ENCODE measurements at places on chromosomes 6 and 20.

DNA sequence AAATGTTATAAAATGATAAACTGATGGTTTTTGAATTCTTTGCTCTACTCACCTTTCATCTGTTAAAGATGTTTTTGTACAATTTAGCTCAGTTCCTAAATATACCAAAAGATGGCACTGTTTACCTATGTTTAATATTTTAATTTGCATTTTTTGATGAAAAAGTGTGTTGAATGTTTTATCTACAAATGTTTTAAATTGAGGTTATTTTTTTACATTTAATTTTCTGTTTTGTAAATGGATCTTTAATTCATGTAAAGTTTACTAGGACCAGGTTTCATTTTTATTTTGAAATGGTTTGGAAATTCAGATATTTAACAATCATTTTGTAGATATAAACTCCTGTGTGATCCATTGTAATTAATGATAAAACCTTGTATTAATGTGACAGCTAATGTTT lies 30.0 kb downstream of the CDKAL1 start:
- DNase-seq, result no peak

GRCh38 chr6:147944122-147944521 lies 398.5 kb upstream of the SASH1 start:
- no peak for DNase-seq

DNA sequence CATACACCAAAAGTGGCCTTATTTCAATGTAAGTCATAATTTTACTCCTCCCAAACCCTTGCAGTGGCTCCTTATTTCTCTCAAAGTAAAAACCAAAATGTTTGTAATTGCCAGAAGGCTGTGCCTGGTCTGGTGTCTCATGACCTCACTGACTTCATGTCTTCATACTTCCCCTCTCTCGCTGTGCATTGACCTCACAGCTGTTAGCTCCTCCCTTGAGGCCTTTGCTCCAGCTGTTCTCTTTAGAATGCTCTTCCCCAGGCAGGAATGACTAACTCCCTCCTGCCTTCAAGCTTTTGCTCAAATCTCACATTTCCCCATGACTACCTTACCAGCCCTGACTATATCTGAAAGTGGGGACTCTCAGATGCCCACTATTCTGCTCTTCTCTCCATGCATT lies 83.3 kb downstream of the MTFR2 start:
- DNase-seq, result no peak

- no peak for DNase-seq
These were observed 45.0 kb downstream of the VSTM2L start for GRCh38 chr20:37947943-37948342.

GRCh38 chr20:4283016-4283415 lies 267.7 kb upstream of the RNF24 start:
- no peak for DNase-seq

DNA sequence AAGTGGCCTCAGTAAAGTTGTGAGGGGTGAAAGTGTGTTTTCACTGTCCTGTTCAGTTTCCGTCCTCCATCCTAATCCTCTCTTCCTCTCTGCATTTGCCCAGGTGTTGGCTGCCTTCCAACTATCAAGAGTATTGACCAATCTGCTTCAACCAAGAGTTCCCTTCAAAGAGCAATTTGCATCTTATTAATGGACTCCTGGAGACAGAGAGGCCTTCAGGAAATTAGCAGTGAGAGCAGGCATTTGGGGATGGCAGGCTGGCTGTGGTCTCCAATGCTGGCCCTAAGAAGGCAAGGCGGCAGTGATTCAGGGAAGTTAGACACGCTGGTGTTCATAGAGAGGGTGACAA lies 77.2 kb downstream of the GPR6 start:
- DNase-seq, result no peak

GRCh38 chr6:147717991-147718390 lies 209.5 kb downstream of the SAMD5 start:
- no peak for DNase-seq

- no peak for DNase-seq
These were observed 46.9 kb downstream of the ANKRD6 start for GRCh38 chr6:89479897-89480296.

- no peak for DNase-seq
These were observed 66.0 kb upstream of the STX16 start for GRCh38 chr20:58584881-58585752.

- DNase-seq, result no peak
These were observed 1.4 kb upstream of the ENPP3 start for GRCh38 chr6:131635384-131636340.

Data from keratinocyte (primary cell).